Cortex of kidney (tissue), 1 donor: ENCODE measurements at places on chromosomes 5 and 9.

- no peak for DNase-seq
Observed at GRCh38 chr9:129497005-129497812, 123.7 kb downstream of the C9orf50 start.

DNA sequence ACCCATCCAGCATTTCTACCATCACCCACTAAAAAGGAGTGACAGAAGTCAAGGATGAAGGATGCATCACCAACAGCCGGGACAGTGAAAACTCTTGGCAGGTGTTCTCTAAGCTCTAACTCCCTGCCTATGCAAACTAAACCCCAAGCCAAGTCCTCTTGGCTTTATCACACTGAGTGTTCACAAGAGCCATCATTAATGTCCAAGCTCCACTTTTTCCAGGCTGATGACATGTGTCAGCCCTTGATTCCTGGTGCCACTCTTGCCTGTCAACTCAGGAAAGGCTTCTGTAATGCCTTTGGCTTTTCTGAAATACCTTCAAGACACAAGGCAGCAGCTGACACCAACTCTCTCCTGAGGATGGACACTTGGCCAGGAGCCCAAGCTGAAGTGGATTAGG lies 86.9 kb downstream of the NR6A1 start:
- no peak for DNase-seq

DNA sequence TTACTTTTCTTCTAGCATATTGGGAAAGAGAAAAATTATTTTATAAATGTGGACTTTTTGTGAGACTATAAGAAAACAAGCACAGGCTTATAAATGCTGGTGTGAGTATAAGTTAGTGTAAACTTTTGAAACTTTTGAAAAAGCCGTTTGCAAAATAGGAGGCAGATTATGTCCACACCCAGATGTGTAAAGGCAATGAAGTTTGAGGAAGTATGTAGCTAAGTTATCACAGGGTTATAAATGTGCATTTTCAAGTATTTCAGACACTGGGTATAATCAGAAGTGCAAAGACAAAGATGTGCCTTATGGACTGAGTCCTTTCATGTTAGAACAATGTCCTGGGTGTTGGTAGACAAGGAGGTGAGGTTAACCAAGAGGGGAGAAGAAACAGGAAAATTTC lies 85.5 kb downstream of the ANXA1 start:
- no peak for DNase-seq

- no peak for DNase-seq
Observed at GRCh38 chr5:123752552-123753179, 240.7 kb downstream of the CSNK1G3 start.

DNA sequence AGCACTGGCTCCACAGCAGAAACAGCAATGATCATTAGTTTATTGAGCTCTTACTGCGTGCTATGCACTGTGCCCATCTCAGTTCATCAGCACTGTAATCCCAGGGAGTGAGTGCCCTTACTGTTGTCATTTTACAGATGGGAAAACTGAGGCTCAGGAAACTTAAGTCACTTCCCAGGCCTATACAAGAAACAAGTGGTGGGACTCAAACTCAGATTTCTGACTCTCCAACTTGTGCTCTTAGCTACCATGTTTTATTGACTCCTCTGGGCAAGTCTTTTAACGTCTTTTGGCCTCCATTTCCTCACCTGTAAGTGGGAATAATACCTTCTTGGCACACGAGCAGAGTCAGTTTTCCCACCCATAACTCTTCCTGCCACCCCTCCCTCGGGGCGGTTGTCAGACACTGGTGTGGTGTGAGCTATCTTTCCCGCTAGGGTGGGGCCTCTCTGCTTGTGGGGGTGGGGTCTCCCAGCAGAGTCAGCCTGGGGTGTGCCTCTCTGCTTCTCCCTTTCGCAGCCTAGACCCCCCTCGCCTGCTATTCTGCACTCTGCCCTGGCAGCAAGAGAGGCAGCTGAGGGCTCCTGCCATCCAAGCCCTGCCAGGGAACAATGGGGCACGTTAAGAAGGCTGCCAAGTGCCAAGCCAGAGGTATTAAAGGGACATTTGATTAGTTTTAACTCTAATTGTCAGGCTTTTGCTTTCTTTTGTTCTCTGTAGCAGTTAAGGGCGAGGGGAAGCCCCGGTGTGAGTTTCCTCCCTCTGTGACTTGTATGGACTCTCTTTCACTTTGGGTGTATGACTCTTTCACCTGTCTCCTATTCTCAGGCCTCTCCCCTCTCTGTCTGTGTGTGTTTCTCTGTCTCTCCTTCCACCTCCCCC lies 12.1 kb downstream of the GALNT10 start:
- DNase-seq: no peak

DNA sequence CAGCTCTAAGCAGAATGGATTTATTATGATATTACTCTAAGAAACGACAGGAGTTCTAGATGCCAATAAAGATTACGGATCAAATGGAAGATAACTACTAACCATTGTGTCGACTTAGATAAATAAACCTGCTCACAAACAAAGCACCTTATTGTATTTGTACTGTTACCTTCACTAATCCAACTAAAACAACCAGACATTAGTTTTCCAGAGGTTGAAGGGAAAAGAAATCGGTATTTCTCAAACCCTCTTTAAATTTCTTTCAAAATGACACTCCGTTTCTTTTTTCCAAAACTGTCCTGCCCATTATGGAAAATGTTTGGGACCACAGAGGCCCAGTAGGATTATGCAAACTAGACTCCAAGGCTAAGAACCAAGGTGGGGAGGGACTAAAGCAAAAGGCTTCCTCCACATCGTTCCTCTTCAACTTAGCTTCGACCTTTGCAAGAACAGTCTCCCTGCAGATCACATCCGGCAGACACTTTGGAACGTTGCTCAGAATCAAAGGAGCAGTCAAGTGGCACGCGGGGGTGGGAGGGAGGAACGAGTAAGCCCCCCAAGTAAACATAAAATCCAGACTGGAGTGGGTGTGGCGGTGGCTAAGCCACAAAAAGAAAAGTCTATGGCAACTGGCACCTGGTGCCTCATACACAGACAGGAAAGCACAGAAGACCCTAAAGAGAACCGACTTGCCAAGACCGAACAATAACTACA lies 2.7 kb downstream of the MLLT3 start:
- DNase-seq: no peak

DNA sequence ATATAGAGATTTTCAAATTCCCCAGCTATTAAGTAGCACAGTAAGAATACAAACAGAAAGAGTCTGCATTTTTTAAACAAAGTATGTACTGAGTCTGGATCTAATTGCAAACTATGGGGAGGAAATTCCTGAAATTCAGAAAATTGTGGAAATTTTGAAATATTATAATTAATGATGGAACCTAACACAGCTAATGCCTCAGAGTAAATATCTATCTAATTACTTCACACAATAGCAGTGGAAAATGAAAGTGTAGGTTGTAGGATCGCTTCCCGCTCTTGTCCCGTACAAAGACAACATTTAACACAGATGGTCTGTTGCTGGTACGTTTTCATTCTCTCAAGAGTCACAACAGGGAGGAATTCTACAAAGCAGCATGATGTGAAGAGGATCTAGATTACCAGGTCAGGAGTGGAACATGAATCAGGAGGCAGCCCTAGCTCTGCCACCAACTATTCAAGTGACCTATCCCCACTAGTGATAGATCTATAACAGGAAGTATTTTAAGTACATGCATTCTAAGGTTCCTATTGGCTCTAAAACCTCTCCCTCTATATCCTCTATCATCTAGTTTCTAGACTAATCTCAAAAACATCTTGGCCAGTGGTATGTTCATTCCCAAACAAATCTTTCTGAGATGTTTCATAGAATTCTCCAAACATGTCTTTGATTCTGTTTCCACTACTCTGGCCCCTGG lies 58.9 kb upstream of the GRAMD2B start:
- DNase-seq: no peak

DNA sequence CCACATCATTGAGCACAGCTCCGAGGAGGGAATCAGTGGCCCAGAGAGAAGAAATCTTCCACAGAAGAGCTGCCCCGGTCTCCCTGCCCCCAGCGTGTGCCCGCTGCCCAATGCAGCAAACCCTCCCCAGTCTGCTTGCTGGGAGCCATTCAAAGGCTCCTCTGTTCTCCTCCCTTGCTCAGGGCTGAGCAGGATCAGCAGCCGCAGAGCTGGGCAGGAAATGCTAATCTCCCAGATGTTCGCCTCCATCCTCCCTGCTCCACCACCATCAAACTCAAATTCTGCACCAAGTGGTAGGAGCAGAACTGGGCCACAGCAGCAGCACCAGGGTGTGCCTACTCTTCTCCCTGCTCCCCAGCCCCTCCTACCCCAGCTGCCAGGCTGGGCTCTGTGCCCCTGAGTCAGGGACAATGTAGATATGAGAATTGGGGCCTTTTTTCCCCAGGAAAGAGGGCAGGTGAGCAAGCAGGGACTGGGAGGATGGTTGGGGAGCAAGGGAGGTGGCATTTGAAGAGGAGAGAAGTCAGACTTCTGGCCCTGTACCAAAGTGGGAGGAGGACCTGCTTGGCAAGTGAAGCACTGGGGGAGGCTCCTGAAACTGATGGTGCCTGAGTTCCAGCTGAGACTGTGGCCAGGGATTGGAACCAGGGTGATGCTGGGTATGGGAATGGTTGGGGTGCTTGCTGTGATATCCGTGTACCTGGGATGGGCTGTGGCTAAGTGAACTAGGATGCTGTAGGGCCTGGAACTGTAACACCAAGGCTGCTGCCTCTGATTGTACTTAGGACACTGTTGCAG lies 1.9 kb upstream of the PCDH1 start:
- no peak for DNase-seq

DNA sequence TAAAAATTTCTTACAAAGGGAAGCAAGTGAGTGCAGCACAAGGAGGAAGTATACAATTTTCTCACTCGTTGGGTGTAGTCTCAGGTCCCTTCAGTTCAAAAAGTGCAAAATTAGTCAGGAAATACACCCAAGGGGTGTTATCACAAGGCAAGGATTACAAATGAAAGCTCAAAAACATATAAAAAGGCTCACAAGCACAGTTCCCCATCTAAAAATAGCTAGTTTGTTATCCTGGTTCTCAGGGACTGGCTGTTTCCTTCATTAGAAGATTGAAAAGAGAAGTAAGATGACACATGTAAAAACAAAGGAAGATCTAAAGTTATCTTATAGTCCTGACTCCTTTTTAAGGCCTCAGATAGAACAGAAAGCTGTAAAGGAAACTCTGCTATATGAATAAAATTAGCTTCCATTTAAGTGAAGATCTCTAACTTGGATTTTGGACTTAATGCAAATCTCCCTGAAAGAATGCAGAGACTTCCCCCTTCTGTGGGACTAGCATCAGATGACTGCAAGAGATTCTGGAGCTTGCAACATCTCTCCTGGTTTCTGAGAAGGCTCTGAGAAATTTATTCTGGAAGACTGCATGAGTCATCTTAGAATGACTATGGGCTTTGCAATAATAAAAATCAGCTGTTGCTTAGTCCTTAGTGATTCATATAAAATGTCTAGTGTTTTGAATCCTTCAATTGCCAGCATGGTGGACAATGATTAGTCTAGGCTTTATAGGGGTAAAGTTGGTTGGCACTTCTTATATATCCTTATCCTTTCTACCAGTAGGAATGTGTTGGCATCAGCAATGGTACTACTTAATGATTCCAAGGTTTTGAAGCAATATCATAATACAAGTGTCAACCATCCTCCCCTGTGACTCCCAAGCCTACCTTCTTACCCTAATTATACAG lies 25.4 kb downstream of the DAB2 start:
- DNase-seq: no peak

DNA sequence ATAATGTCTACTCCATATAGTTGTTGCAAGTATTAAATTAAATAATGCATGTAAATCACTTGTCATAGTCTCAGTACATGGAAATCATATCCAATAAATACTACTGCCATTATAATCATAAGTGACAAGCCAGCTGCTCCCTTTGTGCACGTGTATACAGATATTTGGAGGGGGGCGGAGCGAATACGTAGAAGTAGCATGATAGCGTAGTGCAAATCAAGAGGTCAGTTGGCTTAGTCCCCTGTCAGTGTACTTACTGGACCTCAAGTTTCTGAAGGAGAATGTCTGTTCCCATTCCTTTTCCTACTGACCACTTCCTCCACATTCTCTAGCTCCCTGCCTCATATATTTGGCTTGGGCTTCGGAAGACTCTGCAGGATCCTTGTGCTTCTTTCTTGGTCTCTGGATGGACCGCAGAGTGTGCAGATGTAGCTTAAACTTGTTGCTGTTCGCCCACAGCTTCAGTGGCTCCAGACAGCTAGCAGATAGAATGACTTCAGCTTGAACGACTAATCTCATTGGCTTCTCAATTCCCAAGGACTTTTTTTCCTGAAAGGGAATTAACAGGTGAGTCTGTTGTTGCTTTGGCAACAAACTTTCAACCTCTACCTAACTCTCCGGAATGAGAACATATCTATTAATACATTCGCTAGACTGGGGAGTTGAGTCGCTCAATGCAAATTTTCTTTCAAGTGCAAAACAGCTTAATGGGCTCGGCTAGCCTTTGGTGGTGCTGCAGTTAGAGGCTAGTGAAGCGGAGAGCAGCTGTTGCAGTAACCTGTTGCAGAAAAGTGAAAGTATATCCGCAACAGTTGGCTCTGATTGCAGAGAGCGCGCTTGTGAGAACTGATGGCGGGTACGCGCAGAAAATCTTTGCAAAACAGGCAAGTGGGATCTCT lies at the start of gene PCDHB1:
Gene PCDHB1, plus strand, starts transcription at position 753 of the 899 bp plus-strand sequence. Its CDS starts 97 bp downstream, at position 850.
- DNase-seq: no peak

DNA sequence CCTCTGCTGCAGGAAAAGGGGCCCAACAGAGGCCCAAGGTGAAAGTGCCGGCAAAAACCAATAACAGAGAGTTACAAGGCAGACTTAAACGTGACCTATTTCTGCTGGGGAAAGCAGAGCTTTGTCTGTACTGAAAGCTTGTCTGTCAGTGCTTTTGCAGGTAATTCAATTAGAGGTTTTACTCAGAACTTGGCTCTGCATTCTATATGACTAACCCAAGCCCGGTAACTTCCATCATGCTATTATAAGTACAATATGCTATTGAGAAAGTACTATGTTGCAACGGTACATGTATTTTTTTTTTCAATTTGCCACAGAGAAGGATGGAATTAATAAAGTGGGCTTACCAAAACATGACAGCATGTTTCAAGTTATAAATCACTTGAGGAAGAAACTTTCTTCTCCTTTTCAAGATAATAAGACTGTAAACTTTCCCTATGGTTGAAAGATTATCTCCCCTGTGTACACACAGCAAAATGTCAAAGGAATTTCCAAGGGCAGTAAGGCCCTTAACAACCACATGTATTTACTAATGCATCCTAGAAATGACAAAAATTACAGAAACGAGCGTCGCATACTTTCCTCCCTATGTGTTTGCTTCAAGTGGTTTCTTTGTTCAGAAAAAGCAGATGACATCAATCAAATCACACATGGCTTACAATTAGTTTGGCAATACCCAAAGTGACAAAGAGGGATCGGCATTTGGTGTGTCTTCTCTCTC lies 282.4 kb downstream of the EFNA5 start:
- DNase-seq: no peak

DNA sequence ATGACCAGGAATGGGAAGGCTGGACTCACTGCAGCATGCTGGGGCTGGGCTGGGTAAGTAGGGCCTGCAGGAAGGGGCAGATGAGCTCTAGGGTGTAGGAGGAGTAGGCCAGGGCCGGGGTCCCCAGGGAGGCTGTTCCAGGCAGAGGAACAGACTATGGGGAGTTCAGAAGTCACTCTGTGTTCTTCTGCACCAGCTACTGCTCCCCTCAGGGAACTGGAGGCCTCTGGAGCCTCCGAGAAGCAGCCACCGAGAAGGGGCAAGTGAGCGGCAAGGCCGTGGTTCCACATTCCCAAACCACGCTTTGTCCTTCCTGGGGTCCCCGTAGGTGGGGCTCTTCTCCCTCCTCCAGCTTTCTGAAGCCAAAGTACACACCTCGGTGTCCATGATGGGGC lies 8.4 kb upstream of the SLC2A6 start:
- no peak for DNase-seq

GRCh38 chr5:27172693-27173092 lies 134.3 kb upstream of the CDH9 start:
- no peak for DNase-seq

- no peak for DNase-seq
Observed at GRCh38 chr9:95907794-95908193, 32.3 kb downstream of the ERCC6L2 start.
